NCI-H1092 (cell line): ENCODE measurements at places on chromosomes 2 and 18.

DNA sequence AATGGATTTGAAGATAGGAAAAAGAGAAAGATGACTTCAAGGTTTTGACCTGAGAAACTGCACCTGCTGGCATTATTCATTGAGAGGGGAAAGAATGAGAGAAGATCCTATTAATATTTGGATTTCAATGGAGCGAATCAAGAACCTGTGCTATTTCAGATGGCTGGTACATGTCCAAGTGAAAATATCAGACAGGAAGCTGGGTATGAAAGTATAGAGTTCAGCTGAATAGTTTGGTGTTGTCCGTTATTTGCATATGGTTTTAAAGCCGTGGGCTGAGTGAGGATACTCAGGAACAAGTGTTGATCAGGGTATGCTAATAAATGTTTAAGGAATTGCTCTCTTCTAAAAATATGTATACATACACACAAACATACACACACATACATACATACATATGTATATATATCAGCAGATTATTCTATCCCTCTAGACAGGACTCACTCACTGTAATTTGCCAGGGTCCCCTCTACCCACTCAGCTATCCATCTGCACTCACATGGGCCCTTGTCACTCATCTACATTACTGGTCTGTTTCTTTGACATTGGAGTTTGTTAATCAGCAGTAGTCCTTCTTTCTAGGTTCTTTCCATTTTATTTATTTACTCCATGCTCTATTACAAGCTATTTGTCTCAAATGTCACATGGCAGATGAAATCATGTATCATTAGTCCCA lies 33.9 kb upstream of the IKZF2 start:
- DNase-seq = no peak

DNA sequence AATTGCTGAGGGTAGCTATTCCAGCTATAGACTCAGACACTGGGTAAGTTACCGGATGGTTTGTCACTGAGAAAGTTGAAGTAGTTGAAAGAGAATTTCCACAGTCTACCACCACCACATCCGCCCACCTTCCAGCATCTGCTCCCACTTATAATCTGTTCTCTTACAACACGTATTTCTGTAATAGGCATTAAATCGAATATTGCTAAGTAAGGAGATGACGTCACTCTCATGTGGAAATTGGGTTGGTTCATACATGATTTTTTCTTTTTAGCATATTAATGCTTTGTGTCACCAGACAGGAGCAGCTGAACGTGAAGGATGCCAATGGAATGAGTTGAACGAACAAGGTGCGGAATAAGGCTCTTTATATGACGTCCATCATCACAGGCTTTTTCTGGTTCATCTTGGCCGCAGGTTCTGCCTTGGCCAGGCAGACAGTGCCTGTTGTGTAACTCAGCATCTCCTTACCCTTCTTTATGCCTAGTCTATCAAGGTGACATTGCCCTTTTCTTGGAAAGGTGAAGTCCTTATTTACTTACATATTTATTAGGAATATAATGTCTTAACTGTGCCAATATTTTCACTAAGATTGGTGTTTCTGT lies 45.9 kb downstream of the THUMPD2 start:
- DNase-seq = no peak

GRCh38 chr2:47239119-47239969 lies 84.2 kb upstream of the STPG4 start:
- no peak for DNase-seq

GRCh38 chr2:105580870-105581554 lies 163.7 kb upstream of the NCK2 start:
- DNase-seq = no peak

GRCh38 chr2:197358931-197359330 lies 48.4 kb upstream of the ANKRD44 start:
- DNase-seq = no peak

- DNase-seq = no peak
These were observed 137.5 kb downstream of the LDLRAD4 start for GRCh38 chr18:13356032-13356431.

DNA sequence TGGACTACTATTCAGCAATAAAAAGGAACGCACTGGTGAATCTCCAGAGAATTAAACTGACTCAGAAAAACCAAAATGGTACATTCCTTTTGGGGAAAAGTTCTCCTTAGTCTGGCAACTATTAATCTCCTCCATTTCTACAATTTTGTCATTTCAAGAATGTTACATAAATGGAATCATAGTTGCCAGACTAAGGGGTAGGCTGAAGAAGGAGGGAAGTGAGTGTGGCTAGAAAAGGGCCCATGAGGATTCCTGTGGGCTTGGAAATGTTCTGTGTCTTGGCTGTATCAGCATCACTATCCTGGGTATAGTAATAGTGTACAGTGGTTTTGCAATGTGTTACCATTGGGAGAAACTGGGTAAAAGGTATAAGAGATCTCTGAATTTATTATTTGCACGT lies 72.4 kb downstream of the ZAP70 start:
- no peak for DNase-seq

DNA sequence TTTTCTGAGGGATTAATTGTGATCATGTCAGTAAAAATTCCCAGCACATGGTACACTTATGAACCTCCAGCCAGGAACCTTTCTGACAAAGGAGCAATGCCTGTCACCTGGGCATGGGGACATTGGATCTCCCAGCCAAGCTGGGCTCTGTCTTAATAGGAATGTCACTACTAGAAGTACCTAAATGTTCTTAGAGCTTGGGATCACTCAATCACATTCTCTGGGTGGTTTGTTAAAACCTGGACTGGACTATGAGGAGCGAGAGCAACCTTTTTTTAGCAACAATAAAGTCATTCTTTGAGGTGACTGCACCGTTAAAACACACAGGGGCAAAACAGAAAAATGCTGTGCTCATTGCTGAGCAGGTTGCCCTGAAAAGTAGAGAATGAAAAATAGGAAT lies 6.4 kb upstream of the PPP1CB start:
- no peak for DNase-seq

GRCh38 chr2:72824224-72824842 lies 1.5 kb downstream of the EXOC6B start:
- no peak for DNase-seq

- DNase-seq = peak; percentile 11
These were observed at the start of gene TMEM37 for GRCh38 chr2:119431155-119431975. TSS of gene TMEM37 (plus strand) at chr2:119431854. CDS start at chr2:119431904, 50 bp downstream.

DNA sequence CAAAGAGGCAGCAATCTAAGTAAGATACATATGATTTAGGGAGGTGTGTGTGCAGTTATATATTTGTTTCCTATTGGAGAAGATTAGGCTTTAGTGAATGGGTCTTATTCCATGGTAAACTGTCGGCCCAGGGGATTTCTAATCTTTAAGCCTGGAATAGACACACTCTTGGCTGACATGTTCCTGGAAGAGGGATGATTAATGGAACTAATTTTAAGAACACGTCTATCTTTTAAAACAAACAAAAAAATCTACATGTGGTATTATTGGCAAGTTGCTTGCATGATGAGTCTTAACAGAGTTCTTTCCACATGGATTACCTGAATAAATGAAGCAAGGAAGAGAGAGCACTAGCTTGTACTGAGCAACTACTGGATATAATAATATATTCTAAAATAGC lies 114.2 kb upstream of the NT5C1B start:
- no peak for DNase-seq

- no peak for DNase-seq
These were observed 25.9 kb downstream of the GKN2 start for GRCh38 chr2:68926796-68927195.

GRCh38 chr18:41237317-41237716 lies 717.7 kb upstream of the PIK3C3 start:
- no peak for DNase-seq

DNA sequence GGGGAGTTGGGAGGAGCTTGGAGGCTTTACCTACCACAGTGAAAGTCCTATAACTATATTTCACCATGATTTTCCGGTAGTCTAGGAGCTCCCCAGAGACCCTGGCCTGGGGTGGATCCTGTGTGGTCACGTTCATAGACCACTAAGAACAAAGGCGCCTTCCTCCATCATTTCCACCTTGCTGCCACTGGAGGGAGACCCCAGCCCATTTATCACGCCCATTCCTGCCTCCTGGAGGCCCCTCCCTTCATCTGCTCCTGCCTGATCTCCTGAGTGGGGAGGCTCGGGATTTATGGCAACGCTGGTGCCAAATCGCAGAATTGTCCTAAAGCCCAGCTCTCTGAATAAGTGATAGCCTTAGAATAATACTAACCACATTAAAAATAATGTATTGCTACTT lies 507.6 kb upstream of the SPHKAP start:
- DNase-seq = peak; percentile 18

DNA sequence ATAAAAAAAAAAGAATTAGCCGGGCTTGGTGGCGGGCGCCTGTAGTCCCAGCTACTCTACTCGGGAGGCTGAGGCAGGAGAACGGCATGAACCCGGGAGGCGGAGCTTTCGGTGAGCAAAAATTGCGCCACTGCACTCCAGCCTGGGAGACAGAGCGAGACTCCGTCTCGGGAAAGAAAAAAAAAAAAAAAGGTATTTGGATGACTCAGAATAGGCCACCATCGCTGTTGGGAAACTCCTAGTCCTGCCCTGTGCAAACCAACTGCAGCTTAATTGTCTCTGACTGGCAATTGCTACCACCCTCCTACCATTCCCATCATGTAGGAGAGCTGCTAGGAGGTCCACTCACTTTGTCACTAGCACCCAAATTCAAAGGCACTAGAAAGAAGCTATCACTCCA lies 43.5 kb downstream of the ATP8B1 start:
- no peak for DNase-seq

DNA sequence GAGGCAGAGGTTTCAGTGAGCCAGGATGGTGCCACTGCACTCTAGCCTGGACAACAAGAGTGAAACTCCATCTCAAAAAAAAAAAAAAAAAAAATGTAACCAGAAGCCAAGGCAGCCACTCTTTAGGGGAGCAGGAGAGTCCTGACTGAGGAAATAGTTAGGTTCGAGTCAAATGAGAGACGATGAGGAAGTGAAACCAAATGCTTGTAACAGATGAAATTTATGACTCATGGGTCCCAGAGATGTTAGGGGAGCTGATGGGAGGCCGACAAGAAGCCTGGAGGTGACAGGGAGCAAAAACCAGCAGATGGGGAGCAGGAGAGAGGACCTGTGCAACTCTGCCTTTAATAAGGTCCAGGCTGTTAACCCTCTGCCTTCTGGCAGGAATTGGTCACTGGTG lies 756.1 kb upstream of the DDX18 start:
- DNase-seq = no peak

DNA sequence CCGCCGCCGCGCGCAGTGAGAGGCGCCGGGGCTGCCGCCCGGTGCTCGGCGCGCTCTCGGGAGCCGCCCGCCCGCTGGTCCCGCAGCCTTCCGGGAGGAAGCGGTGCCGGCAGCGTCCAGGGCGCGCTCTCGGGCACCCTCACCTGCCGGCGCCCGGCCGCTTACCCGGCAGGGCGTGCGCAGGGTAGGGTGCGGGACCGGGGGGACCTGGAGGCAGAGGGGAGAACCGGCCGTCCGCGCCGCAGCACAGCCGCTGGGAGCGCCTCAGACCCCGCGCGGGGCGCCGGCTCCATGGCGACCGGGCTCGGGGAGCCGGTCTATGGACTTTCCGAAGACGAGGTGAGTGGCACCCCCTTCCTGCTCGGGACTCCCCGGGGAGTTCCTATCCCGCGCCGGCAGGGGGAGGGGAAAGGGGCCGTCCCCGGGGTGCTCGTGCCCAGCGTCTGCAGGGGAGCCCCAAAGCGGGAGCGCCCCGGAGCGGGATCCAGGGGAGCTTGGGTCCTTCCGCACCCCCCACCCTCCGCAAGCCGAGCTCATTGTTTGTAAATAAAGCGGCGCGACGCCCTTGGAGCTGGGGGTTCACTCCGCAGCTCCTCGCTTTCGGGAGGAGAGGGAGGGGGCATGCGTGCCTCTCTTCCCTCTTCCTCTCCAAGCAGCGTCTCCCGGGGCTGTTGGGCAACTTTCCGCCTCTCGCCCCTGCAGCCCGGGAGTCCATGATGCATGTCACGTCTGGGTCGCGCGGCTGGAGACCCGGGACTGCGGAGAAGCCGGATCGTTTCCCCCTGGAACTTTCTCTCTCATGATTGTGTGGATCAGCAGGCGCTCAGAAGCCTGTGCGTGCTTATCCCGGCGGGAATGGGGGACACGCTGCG lies 580 bp downstream of the NEDD4L start:
- peak; percentile 18 for DNase-seq

DNA sequence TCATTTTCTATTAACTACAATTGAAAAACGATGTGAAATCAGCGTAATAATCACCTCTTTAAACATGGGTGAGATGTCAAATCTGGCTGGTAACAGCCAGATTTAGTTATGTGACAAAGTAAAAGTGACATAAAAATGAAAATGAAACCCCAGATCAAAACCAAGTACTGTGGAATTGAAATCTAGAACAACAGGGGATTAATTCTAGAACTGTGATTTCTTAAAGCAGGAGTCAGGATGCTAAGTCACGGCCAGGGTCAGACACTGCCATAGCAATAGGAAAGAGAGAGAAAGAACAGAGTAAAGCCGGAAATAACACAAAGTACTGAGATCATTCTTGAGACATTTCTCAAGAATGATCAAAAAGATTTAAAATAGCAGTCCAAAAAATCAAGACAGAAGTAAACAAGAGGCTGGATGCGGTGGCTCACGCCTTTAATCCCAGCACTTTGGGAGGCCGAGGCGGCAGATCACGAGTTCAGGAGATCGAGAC lies 1183.7 kb upstream of the NXPH2 start:
- no peak for DNase-seq

GRCh38 chr2:190869721-190870120 lies 10.9 kb upstream of the GLS start:
- no peak for DNase-seq

DNA sequence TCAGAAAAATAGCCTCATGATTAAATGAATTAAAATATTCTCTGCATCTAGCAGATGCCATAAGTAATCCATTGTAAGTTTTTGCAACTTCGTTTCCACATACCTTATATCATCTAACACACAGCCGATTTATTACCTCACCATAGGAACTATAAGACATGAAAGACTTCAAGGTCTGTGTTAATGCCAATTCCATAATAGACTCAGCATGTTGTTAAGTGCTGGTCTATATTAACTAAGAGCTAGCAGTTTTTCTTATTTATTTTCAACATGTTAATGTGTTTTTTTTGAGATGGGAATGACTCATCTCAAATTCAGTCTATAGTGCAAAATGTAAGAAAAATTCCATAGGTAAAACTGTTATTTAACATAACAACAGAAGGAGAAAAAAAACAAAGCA lies 243.9 kb upstream of the GULP1 start:
- DNase-seq = no peak

GRCh38 chr2:106599540-106599939 lies 112.4 kb downstream of the CD8B2 start:
- no peak for DNase-seq

- DNase-seq = no peak
These were observed 522.7 kb downstream of the THSD7B start for GRCh38 chr2:137287913-137288639.

DNA sequence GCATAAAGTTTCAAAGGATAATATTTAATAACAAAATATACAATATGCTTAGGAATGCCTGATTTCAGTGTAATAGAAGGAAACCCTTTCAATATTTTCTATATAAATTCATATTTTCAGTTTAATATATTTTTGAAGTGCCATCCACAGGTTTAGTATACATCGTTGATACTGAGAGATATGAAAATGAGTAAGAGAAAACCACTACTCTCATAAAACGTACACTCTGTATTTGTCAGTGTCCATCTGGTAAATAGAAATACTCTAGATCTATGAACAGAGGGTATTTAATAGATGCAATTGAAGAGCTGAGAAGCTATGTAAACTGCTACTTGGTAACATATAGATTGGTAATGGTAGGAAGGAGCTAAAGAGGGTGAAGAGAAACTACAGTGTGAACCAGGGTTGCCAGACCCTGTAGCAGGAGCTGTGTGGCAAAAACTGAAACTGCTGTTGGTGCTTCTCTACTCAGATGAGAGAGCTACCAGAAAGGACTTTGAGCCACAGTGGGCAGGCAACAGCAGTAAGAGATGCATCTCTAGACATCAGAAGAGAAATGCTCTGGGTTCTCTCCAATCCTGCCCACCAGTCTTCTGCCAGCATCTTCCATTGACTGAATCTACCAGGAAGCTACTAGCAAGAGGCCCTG lies 187.4 kb downstream of the CCDC102B start:
- no peak for DNase-seq
